8988T (cell line): ENCODE measurements at places on chromosomes 7 and 10.

- no peak for DNase-seq
These were observed 48.9 kb downstream of the AHR start for GRCh38 chr7:17347401-17347800.

- no peak for DNase-seq
These were observed 34.0 kb downstream of the CYTH3 start for GRCh38 chr7:6238309-6238925.

DNA sequence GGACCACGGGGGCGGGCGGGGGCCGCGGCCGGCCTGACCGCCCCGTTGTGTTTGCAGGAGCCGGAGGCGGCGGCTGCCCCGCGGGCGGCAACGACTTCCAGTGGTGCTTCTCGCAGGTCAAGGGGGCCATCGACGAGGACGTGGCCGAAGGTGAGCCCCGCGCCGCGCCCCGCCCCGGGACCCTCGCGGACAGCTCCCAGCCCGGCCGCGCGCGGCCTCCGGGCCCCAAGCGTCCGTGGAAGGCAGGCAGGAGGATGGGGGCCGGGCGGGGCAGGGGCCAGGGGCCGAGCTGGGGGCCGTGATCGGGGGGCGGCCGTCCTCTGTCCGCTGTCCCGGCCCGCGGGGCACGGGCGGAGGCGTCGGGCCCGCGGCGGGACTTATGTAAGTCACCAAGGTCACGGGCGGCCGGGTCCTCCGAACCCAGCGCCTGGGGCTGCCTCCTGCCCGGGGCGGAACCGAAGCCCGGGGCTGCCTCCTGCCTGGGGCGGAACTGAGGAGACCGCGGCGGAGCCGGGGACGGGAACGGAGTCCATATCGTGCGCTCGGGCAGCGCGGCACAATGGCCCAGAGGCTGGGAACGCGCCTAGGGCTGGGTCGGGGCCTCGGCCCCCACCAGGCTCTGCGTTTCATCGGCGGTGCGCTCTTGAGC, 497 bp downstream of the PPP2R2D start:
- no peak for DNase-seq

DNA sequence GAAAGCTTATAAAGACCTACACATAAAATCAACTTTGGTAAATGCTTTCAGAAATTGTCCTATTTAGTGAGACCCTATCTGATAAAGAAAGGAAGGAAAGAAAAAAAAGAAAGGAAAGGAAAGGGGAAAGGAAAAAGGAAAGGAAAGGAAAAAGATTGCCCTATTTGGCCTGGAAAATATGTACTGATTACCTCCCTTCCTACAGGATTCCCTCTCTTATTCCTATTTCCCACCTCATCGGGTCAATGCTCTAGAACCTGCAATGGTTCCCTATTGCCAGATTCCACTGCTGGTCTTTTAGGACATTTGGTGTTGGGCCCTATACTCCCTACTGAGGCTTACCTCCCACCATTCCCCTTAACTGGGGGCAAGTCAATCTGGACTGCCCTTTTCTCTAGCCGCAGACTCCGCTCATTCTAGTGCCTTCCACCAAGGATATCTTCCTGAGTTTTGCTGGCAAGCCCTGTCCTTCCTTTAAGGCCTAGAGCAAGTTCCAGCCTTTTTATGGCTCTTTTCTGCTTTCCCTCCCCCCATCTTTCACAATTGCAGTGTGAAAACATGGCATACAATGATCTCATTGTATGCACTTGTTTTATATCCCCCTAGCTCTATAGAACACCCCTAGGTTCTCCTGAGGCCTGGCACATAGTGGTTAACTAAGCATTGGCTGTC, 4.4 kb downstream of the DDIT4 start:
- DNase-seq = no peak

DNA sequence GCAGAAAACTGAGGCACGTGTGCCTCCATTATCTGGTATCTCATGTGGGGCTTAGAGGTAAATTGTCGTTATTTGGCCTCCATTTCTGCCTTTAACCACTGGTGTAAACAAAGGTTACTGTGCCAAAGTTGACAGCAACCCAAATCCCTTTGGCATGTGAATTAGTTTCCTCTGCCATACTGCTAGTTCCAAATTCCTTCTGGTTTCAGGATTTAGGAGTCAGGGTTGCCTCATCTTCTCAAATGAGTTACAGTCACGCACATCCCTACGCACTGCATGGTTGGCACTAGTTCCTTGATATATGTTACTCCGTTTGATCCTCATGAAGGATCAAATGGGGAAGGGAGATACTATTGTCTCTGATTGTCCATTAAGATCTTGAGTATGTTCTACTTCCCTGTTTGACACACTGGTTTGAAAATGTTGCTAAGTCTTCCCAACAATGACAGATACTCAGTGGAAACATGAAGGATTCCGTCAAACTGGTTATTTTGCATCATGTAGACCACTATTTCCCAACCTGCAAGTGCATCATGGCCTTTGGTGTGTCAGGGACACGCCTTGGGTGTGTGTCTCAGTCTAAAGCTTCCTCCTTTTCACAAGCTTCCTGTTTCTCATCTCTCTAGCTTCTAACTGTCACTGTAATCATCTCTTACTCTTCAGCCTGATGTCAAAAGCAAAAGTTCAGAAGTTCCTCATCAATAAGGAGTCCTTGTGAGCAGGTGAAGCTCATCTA, at the start of gene LIPN:
LIPN (plus strand) TSS at position 655 of the 736 bp plus-strand sequence. CDS start 1,386 bp downstream, outside the sequence.
- DNase-seq = no peak

- no peak for DNase-seq
These were observed 609.9 kb downstream of the CCSER2 start for GRCh38 chr10:84938117-84938905.

- DNase-seq = no peak
These were observed 40.6 kb downstream of the TMEM60 start for GRCh38 chr7:77757589-77757988.

GRCh38 chr7:158728911-158729645, 24.5 kb upstream of the NCAPG2 start:
- no peak for DNase-seq

DNA sequence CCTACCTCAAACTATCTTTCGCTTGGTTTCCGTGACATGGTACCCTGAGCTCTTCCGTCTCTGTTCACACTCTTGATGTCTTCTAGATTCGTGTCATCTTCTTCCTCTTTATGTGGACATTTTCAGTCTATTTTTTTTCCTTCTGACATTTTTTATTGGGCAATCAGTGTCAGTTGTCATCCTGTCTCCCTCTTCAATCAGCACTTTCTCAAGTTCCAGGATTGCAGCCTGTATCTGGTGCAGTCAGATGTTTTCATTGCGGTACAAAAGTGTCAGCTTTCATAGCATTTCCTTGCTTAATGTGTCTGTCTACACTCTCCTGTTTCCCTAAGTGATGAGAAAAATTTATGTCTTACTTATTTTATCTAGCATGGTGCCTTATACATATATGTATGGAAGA, 51.1 kb upstream of the ETV1 start:
- no peak for DNase-seq

- no peak for DNase-seq
These were observed 10.6 kb upstream of the GIMAP4 start for GRCh38 chr7:150556521-150557138.

- no peak for DNase-seq
These were observed 41.4 kb downstream of the GNA12 start for GRCh38 chr7:2802504-2803341.

DNA sequence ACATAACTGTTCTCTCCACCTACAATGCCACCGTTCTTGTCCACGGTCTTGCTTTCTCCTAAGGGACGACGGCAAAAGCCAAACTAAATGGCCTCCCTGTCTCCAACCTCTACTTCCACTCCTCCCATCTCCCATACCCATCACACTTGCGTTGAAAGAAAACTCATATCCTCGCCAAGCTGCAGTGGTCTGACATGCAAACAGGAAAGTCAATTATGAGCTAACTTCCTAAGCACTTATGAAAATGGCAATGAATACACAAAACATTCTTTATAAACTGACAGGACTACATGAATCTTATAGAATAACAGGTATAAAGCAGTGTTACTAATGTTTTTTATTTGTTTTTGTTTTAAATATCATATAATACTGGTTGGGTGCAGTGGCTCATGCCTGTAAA, 46.4 kb downstream of the TYW1B start:
- no peak for DNase-seq
